Osteocyte (in vitro differentiated cells): ENCODE measurements at places on chromosomes 12 and 14.
A peak's percentile ranks its signal among the peaks of the same experiment; 100 is the strongest.

GRCh38 chr12:49792976-49793580 is 35.1 kb downstream of the NCKAP5L start:
- no peak for DNase-seq

- no peak for DNase-seq
Measured at GRCh38 chr12:113049976-113050742, 6.4 kb upstream of the DTX1 start.

DNA sequence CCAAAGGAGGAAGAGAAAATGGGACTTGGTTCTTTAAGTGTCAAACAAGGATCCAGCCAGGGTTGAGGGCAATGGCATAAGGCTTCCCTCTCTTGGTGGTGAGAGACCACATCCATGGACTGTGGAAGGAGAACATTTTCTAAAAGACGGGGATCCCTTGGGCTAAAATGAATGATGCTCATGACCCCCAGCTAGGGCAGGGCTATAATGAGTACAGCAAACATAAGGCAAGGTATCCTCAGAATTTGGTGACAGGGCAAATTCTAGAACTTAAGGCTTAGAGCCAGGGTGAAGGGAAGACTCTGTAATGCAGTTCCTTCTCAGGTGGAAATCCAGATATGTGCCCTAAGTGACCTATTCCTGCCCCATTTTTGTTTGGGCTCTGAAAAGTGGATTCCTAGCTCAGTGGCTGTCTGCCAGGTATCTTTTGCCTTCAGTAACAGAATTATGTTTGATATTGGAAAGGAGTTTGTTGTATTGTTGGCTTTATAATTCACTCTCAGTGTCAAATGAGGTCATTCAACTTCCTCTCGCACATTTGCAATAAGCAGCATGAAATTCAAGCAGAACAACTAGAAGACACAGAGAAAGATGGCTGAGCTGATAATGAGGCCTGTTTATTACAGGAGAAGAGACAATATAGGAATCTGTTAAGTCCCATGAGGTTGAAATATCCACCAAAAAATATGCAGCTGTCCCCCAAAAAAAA is 76.8 kb downstream of the DAD1 start:
- DNase-seq: no peak

- DNase-seq: peak; percentile 89
Measured at GRCh38 chr14:74905595-74906142, 17.4 kb downstream of the RPS6KL1 start.

DNA sequence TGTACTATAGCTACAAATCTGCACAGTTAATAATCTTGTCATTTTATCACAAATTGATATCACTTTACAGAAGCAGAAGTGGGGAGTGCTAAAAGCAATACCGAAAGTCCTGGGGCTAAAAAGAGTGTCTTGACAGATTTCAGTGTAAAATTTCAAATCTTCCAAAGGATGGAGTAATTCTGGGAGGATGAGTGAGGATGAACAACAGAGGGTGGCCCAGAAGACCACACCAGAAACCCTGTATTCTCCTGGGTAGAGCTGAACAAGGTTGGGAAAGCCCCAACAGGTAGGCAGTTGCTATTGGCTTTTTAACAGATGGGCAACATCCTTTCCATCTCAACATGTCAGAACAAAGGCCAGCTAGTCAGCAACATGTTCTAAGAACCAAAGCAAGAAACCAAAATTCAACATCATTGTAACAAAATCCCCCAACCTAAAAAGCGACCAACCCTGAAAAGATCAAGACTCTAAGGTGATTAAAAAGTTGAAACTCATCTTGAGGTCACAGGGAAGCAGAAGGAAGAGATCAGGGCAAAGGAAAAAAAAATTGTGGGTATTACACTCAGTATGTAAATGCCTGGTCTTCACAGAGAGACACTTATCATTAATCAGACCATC is 38.8 kb downstream of the CBX5 start:
- DNase-seq: no peak

GRCh38 chr12:107459641-107460040 is 226.0 kb upstream of the PWP1 start:
- DNase-seq: no peak

DNA sequence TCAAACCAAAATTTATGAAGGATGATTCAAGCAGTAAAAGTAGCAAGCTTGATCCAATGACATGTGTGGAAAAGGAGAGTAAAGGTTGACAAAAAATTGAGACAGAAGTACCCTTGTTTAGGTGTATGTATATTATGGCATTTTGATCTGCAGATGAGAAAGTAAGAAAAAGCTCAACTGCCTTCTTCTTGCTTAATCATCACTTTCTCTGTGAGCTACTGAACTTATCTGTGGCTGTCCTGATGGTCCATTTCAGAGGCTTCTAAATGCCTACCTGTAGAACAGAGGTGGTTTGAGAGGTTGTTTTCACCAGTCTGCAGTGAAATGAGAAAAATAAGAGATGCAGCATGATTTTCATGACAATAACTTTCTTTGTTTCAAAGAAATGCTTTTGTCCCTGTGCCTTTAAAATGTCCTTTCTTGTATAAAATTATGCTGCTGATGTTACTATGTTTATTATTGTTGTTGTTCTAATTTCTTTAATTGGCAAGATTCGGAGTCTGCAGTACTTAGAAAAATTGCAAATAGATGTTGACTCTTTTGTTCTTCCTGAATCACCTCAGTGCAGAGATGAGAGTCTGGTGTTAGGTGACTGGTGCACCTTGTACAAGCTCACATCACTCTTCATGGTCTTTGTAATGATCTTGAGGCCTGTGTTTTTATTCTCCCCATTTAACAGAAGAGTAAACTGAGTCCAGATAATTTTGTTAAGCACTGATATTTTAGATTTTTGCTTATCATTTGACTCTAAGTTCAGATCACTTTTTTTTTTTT is 821.9 kb downstream of the VRK1 start:
- no peak for DNase-seq

DNA sequence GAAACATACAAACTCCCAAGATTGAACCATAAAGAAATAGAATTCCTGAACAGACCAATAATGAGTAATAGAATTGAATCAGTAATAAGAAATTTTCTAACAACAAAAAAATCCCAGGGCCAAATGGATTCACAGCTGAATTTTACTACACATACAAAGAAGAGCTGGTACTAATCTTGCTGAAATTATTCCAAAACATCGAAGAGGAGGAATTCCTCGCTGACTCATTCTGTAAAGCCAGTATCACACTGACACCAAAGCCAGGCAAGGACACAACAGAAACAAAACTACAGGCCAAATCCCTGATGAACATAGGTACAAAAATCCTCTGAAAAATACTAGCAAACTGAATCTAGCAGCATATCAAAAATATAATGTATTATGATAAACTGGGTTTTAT is 367.8 kb upstream of the CLEC14A start:
- DNase-seq: no peak
